ENCODE measurements at places on chromosomes 5 and 9.

- no peak for DNase-seq
Measured at GRCh38 chr9:124882231-124882630, 20.3 kb downstream of the ARPC5L start.

DNA sequence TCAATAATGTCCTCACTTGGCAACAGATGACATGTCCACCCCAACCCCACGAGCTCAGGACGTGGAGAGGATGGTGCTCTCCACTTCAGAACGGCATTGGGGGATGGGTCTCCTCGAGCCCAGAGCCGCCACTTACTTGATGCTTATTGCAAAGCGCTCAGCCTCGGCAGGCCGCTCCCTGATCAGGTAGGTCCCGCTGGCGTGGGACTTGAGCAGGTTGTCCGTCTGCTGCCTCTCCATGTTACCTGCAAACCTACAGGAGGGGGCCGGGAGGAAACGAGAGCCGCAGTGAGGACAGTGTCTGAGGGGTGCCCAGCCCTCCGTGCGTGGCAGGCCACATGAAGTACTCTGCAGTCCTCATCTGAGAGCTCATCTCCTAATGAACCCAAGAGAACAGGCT is 36.6 kb upstream of the SARDH start:
- DNase-seq = no peak

DNA sequence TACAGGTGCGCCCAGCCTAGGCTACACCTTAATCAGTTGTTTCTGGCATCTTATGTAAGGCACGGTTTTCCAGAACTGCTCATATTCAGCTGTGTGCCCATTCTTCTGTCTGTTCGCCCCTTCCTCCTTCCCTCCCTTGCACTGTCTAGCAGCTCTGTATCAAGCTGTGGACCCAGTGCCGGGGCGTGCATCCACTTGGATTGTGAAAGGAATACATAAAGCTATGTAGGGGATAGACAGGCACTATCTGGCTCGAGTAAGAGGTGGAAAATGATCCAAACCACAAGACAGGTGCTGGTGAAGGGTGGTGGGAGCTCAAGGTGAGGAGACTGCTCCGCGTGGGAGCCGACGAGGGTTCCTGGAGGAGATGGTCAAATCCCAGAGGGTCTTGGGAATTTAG is 2.0 kb downstream of the GLIPR2 start:
- DNase-seq = no peak

DNA sequence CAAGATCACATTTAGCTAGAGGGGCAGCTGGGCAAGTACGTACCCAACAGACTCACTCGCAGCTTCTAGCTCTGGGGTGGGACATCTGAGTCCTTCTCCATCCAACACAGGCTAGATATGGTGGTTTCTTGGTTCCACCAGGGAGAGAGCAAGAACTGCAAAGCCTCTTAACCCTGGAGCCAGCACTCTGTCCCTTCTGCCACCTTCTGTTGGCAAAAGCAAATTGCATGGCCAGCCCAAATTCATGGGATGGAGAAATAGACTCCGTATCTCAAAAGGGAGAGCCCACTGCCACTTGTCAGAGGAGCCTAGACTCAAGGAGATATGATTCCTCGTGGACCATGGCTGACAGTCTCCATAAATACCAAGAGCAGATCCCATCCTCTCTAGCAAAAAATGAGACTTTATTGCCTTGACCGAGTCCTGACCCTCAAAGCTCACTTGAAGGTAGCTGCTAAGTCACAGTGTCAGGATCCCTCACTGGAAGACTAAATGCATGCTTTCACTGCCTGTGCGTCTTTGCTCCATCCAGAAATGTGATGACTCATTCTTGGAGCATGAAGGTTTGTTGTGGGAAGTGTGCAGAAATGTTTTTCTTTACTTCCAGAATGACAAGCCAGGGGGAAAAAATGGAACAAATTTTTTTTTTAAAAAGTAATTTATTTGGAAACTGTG is 28.8 kb upstream of the ROR2 start:
- DNase-seq = no peak

GRCh38 chr5:68460147-68460798 is 244.7 kb downstream of the PIK3R1 start:
- DNase-seq = no peak

- DNase-seq = no peak
Measured at GRCh38 chr9:72444435-72444834, 77.0 kb upstream of the TMC1 start.

DNA sequence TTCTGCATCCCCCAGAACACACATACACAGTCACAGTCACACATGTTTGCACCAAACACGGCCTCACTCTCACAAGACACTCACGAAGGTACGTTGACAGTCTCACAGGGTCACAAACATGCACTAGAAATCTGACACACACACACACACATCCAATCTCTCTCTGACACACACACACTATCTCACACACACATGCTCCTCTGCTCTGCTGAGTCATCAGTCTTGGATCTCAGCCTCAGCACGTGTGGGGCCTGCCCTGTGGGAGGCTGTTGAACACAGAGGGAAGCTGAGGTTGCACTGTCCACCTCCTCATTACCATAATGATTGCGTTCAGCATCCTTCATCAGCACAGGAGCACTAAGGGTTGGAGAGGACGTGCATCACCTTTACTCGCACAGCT is 188.8 kb downstream of the MTRR start:
- no peak for DNase-seq

GRCh38 chr5:156819537-156819936 is 30.6 kb upstream of the PPP1R2B start:
- no peak for DNase-seq

GRCh38 chr5:75509956-75510355 is 1.5 kb downstream of the CERT1 start:
- no peak for DNase-seq

DNA sequence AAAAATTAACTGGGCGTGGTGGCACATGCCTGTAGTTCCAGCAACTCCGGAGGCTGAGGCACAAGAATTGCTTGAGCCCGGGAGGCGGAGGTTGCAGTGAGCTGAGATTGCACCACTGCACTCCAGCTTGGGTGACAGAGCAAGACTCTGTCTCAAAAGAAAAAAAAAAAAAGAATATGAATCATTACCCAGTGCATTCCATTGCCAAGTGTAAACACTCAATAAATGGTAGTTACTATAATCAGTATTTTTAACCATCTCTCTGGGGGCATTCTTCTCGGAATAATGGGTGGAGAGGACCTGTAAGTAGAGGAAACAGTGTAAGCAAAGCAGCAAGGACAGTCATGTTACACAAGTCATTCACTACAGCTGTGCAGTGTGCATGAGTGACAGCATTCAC is 13.8 kb upstream of the RANBP17 start:
- no peak for DNase-seq

Data from activated T-helper 9 cell treated with anti-CD3 and anti-CD28 coated beads, Interleukin-2, amount 50 U/mL, for 16 hours (primary cell).